CD4-positive, CD25-positive, alpha-beta regulatory T cell (primary cell): ENCODE measurements at places on chromosomes 16 and 17.

DNA sequence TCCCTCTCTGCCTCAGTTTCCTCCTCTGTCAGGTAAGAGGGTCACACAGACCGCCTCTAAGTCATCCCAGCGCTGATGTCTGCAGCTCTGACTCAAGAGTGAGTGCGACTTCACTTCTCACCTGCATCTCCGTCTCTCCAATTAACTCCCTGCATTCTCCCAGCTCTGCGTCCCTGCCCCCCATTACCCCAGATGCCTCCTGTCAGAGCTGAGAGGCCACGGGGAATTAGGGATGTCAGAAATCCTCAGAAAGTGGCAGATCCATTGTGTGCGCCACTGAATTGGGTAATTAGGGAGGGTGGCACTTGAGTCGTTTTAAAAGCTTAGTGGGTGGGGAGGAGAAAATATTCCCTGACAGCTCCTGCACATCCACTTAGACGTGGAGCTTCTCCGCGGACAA, 885.4 kb upstream of the EEF2KMT start:
- no peak for DNase-seq

- DNase-seq, result no peak
Observed at GRCh38 chr17:77651988-77652387, 306.5 kb upstream of the TNRC6C start.

DNA sequence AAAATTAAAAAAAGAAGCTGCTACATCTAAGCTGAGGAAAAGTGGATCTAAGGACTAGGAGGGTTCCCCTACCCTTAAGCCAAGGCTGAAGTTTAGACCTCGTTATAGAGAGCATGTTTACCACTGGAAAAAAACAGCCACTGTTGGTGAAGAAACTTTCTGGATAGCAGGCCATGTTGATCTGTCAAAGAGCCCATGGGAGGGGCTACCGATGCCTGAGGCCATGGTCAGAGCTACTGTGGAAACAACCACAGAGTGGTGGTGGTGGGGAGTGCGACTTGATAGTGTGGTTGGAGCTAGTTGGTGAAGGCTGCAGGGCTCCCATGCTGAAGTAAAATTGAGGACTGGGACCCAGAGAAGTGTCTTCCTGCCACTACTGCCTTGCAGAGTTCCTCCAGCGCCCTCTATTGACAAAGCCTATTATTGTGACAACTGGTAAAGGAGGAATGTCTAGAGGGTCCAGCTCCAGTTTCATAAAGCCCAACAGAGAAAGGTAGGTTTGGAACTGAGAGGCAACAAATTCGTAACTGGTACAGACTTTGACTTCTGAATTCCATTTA, 12.7 kb upstream of the FAM20A start:
- DNase-seq, result peak; percentile 57

DNA sequence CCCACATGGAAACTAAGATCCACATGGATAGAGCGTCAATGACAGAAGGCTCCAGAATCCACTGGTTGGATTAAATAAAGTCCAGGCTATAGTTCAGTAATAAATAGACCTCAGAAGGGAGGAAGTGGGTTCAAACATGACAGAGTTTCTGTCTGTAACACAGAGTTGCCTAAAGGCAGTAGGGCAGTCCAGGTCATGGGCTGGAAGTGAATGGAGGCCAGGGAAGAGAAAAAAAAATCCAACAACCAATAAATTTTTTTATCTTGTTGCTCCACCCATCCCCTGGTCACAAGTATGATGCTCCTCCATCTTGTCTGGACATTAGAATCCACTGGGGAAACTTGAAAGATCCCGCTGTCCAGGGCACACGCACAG, 92.4 kb downstream of the RGS9 start:
- DNase-seq, result no peak

DNA sequence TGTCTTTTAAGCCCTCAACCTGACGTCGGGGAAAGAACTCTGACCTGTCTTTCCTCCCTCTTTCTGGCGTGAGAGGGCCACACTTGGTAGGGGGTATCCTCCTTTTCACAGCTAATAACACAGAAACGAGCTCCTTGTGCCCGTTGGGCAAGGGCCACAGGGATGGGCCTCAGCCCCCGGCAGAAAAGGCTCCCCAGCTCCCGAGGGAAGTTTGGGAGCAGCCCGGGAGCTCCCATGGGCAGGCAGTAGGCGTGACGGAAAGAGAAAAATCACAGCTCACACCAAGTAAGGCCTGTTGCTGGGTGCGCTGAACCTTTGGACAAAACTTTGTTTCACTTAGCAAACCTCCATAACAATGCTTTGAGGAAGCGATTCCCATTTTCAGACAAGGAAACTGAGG, 82.8 kb upstream of the MED9 start:
- DNase-seq, result no peak

GRCh38 chr16:28189245-28189644, 22.5 kb downstream of the XPO6 start:
- DNase-seq, result peak; percentile 63
